ENCODE measurements at places on chromosomes 13 and 19. TPM values are rescaled to one million over a fixed set of nuclear protein-coding genes. Genes with fewer than 3 reads are reported as not detected.

Gene ZNF547
- 3.2 TPM for total RNA-seq

Gene FFAR3
- not detected for total RNA-seq

Gene KLC3
- total RNA-seq: not detected

Gene CLIP3
- total RNA-seq: 24.4 TPM

Gene SACS
- 73.1 TPM for total RNA-seq
